ENCODE measurements at places on chromosomes 11 and 22.
A peak's percentile ranks its signal among the peaks of the same experiment; 100 is the strongest.

DNA sequence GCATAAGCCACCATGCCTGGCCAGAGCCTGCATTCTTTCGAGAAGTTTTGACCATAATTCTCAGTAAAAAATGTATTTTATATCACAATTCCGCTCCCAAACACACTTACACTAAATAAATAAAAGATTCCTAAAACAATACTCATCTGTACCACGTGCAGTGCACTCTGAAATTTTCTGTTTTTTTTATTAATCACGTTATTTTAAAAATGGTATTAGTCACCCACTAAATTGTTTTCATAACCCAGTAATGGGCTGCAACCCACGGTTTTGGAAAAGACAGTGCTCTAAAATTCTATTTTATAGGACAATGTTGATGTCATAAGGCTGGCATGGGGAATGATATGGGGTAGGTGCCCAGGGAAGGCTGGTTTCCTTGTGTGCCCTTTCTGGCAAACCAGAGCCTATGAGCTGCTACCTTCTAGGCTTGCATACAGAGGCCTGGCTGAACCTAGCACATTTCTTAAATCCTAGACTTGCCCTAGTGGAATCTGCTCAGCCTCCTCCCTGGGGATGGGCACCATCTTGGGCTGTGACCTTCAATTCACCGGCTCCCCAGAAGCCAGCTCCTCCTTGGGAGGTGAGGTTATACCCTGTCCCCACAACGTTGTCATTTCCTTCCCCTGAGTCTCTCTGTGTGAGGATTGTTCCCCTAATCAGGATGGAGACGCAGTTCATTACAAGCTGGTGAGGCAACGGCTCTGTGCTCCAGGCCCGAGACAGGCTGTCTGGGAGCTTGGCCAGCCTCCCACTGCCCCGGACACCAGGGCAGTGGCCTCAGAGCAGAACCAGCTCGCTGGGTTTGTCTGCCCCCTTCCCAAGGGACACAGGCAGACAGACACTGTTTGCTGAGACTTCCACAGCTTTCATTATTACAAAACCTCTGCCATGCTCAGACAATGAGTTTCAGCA, 116.5 kb upstream of the NAV2 start:
- DNase-seq, result no peak

GRCh38 chr11:121928597-121929580, 187.1 kb downstream of the BLID start:
- no peak for DNase-seq

GRCh38 chr11:12785901-12786300, 111.7 kb downstream of the TEAD1 start:
- no peak for DNase-seq

GRCh38 chr11:43384393-43384792, 25.7 kb downstream of the TTC17 start:
- DNase-seq, result no peak

GRCh38 chr11:46039990-46040389, 81.3 kb downstream of the PHF21A start:
- no peak for DNase-seq

DNA sequence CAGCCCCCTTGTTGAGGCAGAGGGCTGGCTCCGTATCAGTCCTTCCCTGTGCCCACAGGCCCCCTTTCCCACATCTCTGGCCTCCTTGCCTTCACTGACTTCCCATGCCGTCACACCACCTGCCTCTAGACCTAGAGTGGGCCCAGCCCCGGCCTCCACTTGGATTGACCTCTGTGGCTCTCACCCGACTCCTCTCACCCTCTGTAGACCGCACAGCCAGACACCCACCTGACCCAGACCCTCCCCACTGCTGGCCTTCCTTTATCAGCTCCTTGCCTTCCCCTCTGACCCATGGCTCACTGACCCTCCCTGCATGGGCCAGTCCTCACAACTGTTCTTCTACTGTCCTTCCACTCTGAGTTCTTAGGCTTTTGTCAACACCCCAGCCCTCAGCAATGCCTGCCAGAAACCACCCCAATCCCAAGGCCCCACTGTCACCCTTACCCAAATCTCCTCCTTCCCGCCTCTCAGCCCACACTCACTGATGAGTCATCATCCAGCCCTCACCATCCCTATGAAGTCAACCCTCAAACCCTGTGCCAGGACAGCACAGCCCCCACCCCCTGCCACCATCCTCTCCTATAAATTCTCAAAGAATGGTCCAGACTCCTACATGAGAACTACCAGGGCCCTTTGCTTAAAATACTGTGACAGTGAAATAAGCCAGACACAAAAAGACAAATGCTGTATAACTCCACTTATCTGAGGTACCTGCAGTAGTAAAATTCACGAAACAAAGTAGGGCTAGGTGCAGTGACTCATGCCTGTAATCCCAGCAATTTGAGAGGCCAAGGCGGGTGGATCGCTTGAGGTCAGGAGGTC, 53.4 kb downstream of the SCGB1A1 start:
- DNase-seq, result no peak

DNA sequence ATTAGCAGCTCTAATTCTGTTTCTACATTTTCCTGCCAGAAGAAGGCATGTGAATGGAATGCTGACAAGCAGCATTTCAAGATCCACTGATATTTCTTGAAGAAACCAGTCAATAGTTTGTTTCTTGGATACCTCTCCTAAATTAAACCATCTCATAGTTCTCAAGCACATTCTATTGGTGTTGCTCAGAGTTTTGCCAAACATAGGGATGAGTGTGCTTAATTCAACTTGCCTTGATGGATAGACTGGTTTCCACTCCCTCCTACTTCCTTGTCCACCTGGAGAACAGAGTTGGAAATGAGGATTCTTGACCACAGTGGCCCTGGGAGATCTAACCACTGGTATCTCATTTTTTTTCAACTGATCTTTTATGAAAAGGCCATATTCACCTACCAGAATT, 29.8 kb upstream of the DDX10 start:
- DNase-seq, result no peak

DNA sequence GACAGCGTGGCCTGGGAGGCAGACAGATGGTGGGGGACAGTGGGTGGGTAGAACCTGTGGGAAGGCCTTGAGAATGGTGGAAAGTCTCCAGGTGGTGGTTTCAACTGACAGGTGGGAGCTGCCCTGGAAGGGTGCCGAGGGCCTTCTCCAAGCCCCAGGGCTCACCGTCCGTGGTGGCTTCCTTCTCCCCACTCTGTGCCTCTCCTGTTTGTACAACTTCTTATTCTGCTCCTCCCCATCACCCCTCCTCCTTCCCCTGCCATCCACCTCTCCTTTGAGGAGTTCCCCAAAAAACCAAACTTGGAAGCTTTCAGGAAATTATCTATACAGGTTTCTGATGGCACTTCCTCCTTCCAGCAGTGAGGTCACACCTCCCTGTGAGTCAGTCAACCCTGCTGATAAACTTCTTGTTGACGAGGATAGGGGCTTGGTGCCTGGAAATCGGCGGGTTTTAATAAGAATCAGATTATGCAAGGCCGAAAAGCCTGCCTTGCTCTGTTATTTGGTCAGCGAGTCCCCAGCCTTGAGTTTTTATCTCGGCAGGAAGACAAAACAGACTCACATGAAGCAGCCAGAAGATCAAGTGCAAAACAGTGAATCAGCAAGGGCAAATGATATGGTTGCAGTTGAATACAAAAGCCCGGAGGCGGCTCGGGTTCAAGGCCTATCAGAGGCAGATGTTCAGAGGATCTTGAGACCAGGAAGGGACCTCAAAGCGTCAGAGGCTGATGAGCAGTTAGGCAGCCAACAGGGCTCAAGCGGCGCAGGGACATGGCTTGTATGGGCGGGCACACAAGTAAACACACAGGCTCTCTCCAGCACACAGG, 9.5 kb upstream of the ST3GAL4 start:
- no peak for DNase-seq

- no peak for DNase-seq
Observed at GRCh38 chr11:115965767-115966504, 461.7 kb upstream of the CADM1 start.

DNA sequence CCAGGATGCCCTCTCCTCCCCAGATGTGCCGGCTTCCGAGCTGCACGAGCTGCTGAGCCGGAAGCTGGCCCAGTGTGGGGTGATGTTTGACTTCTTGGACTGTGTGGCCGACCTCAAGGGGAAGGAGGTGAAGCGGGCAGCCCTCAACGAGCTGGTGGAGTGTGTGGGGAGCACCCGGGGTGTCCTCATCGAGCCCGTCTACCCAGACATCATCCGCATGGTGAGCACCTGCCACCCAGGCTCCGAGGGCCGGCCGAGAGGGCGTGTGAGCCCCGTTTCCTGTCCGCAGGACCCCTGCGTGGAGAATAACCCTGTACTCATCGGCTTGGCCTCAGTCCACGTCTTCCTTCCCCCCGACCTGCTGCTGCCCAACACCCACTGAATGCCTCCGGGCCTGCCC, 2.2 kb downstream of the PPP2R5B start:
- DNase-seq, result no peak

DNA sequence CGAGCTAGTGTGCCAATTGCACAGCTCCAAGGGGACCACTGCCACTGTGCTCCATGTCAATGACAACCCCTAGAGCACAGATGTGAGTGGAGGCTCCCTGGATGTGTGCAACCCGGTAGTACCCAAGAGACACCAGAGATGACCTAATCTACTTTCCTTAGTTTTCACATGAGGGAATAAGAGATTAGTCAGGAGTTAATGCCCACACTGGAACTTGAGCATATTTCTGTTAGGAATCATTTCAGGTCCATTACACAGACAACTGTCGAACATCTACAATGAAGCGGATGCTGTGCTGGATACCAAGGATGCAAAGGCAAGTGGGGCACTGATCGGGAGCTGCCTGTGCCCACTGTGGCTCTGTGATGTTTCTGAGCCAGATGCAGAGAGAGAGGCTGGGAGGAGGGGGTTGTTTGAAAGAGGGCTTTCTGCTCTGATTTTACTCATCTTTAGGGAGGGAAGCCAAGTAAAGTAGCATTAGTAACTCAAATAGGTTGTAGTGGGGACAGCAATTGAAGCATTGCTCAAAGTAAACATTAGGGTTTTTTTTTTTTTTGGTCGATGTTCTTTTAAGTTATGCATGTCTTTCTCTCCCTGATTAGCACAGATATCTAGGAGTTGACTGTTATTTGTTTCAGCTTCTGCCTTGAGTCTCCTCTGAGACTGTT, 82.5 kb upstream of the SORL1-AS1 start:
- peak; percentile 55 for DNase-seq

DNA sequence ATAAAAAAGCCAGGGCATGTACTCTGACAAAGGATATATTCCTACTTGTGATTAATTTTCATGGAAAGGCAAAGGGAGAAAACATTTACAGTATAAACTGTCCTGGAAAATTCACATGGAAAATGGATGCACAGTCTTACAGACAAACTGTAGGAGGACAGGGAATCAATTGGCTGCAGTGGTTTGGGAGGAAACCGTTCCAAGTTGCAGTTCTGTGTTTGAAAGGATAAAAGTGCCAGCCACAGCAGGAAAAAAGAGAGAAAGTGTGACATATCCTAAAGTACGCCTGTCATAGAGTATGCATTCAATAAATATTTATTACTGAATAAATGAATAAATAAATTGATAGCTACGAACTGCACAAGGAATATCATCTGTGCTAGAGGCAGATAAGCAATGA, 462.9 kb downstream of the RAB38 start:
- no peak for DNase-seq

GRCh38 chr11:104917271-104918112, 19.2 kb upstream of the CASP12 start:
- DNase-seq, result no peak

- no peak for DNase-seq
Observed at GRCh38 chr11:117045956-117046355, 52.3 kb downstream of the SIK3 start.

DNA sequence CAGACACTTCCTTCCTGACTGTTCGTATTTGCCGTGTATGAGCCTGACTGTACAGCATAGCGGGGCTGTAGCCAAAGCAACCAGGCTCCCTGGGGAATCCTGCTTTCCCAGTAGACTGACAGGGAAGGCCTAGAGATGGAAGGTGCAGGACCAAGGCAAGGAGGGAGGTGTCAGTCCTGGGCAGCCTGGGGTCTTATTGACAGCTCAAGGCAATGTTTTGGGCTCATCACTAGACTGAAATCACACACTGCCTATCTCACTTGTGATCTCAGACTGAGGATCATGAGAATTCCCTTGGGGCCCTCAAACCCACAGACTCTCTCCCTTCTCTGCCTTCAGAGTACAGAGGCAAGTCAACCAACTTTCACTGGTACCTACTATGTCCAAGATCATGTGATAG, 346.8 kb upstream of the NARS2 start:
- peak; percentile 78 for DNase-seq

DNA sequence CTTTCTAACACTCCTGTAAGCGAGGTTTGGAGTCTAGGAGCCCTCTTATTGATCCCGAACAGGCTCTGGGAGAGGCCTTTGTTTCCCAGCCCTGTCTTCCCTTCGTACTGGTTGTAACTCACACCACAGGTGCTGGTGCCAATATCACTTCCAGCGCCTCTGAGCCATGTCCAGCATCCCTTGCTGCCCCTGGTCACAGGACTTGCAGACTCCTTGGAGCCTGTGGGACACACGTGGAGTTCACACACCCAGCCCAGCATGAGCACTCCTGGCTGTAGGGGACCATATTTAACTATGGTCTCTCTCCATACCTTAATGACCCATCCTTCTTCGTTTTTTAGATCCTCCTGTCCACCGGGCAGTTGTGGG, 2.2 kb downstream of the ZBTB16 start:
- no peak for DNase-seq

DNA sequence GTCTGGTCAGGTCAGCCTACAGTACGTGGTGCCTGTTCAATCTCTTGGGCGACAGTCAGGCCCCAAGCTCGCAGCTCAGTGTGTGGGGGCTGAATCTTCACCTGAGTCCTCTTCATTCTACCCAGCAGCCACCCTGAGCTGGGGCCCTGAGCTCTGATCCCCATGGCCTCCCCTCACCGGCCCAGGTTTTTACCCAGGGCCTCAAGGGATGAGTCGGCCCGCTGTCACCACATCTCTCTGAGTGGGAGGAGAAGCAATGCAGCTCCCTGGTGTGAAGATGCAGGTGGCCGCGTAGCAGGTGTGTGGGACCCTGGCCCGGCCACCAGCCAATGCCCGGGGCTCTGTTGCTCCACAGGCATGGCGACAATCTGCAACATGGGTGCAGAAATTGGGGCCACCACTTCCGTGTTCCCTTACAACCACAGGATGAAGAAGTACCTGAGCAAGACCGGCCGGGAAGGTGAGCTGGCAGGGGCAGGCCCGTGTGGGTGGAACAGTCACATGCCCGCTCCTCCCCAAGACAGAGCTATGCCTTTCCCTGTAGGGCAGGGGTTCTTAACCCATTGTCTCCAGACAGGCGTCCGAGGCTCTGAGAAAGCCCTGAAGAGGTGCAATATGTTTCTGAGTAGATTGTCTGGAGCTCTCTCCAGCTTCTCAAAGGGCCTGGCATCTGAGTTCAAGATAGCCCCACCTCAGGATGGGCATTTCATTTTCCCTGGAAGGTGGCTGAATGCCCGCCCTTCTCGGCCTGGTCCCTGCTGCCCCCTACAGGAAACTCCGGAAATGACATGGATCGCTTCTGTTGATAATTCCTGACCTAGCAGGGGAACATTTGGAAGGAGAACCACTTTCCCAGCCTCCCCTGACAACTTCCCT, 26.9 kb downstream of the POLR3H start:
- DNase-seq, result peak; percentile 35

- no peak for DNase-seq
Observed at GRCh38 chr22:20141186-20142077, 9.4 kb downstream of the CCDC188 start.

All from NCI-H2171 (cell line).